ENCODE measurements at places on chromosomes 7 and 10. TPM values are rescaled to one million over a fixed set of nuclear protein-coding genes. Genes with fewer than 3 reads are reported as not detected.

Gene ARID5B
- total RNA-seq: 33.0 TPM

Gene SYT15
- total RNA-seq: 0.91 TPM

Gene PIP
- total RNA-seq: not detected

Gene CALCR
- 0.19 TPM for total RNA-seq

Gene PNLIPRP1
- total RNA-seq: not detected

Gene GHRHR
- not detected for total RNA-seq

Gene LOXL4
- total RNA-seq: 2.5 TPM

Gene CALML3
- total RNA-seq: 196 TPM

Gene DNAJB6
- 193 TPM for total RNA-seq

Gene CHST15
- total RNA-seq: 4.0 TPM

Gene SEMA3C
- 19.5 TPM for total RNA-seq

Gene ZDHHC6
- 15.1 TPM for total RNA-seq

Gene OPN4
- not detected for total RNA-seq

Gene CFAP58
- 0.41 TPM for total RNA-seq

Gene WNT8B
- not detected for total RNA-seq

Gene GNAT3
- total RNA-seq: not detected

Gene KLF14
- total RNA-seq: not detected
